ENCODE measurements at places on chromosomes 13 and 19.

DNA sequence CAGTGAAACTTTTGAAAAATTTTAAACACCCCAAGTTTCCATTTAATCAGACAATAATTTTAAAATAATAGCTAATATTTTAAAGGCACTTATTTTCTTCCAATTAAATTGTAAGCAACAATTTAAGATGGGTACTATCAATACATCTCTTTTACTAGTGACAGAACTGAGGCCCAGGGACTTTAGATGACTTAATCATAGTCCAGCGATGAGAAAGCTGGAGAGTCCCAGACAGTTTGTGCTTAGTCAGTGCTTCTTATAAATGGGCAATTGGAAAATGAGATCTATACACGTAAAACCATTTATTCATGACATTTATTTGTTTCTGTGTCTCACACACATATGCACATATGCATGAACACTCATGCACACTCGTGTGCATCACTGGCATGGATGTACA lies 2063.5 kb downstream of the PCDH9 start:
- no peak overlapping the region for H3K4me3 ChIP-seq
- no peaks in the 10 kb centered on the region for H3K4me1 ChIP-seq
- no peak for DNase-seq
- no peaks in the 10 kb centered on the region for H3K27me3 ChIP-seq
- H3K36me3 ChIP-seq: no peaks in the 10 kb centered on the region

DNA sequence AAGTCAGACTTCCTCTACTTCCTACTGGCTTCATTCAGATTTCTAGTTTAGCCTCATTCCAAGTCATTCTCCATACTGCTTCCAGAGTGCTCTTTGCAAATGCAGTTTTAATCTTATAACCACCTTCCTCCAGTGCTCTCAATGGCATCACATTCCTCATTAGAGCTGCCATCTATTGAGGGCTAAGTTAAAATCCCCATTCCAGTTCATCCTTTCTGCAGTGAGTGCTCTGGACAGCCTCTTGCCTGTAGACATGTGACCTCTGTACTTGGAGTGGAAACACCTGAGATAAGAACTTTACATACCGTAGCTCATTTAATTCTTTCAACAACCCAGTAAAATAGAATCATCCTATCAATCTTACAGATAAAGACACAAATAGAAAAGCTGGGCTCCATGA lies 57.9 kb upstream of the MAB21L1 start:
- H3K27me3 ChIP-seq: no peaks in the 10 kb centered on the region
- no peaks in the 10 kb centered on the region for H3K4me1 ChIP-seq
- no peak for DNase-seq
- H3K4me3 ChIP-seq: no peak overlapping the region
- H3K27ac ChIP-seq: no peak overlapping the region
- H3K36me3 ChIP-seq: no peaks in the 10 kb centered on the region

- no peak overlapping the region for H3K4me3 ChIP-seq
- H3K36me3 ChIP-seq: no peaks in the 10 kb centered on the region
- H3K27me3 ChIP-seq: no peaks in the 10 kb centered on the region
- no peak overlapping the region for H3K27ac ChIP-seq
Observed at GRCh38 chr13:94196413-94196812, 283.1 kb downstream of the DCT start.

- no peak for DNase-seq
- peaks cover 33% of the 10 kb centered on the region for H3K4me1 ChIP-seq
- no peaks in the 10 kb centered on the region for H3K27me3 ChIP-seq
- no peak overlapping the region for H3K27ac ChIP-seq
- H3K36me3 ChIP-seq: peaks cover 58% of the 10 kb centered on the region
Observed at GRCh38 chr19:49092686-49093085, 7.4 kb downstream of the SNRNP70 start.

GRCh38 chr19:18804643-18805042 lies 13.5 kb upstream of the COMP start:
- no peak for DNase-seq
- H3K36me3 ChIP-seq: no peaks in the 10 kb centered on the region
- H3K4me3 ChIP-seq: no peak overlapping the region
- no peak overlapping the region for H3K27ac ChIP-seq

DNA sequence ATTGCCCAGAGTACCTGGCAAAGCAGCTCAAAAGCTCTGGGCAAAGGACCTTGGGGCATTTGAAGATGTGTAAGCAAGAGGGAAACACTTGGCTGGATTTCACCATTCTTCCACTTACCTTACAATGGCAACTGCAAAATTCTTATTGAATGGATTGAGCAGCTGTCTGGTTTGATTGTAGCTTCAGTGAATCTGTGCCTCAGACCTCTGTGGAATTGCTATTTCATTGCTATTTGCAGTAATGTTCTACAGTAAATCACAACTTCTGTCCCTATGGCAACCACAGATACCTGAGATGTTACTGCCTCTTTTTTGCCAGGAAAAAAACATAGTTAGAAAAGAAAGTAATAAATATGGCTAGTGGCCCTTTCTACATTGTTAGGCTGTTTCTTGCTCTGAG lies 519.5 kb downstream of the SUCLA2 start:
- DNase-seq: no peak
- H3K4me3 ChIP-seq: no peak overlapping the region
- H3K27ac ChIP-seq: no peak overlapping the region
- H3K4me1 ChIP-seq: no peaks in the 10 kb centered on the region
- no peaks in the 10 kb centered on the region for H3K27me3 ChIP-seq

DNA sequence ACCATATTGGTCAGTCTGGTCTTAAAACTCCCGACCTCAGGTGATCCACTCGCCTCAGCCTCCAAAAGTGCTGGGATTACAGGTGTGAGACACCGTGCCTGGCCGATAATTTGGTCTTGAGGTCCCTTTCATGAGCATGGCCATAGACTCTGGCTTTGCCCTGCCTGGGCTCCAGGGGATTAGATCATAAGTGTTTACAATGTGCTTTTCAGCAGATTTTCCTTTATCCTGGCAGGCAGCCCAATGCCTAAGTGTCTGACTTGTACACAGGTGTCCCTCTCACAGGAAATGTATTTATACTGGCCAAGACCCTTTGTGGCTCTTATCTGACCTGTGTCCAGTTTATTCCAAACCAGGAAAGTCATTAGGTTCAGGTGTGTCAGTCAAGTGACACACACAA lies 15.9 kb downstream of the BCAM start:
- no peaks in the 10 kb centered on the region for H3K27me3 ChIP-seq
- H3K4me3 ChIP-seq: no peak overlapping the region
- no peak for DNase-seq
- H3K36me3 ChIP-seq: no peaks in the 10 kb centered on the region
- no peak overlapping the region for H3K27ac ChIP-seq

DNA sequence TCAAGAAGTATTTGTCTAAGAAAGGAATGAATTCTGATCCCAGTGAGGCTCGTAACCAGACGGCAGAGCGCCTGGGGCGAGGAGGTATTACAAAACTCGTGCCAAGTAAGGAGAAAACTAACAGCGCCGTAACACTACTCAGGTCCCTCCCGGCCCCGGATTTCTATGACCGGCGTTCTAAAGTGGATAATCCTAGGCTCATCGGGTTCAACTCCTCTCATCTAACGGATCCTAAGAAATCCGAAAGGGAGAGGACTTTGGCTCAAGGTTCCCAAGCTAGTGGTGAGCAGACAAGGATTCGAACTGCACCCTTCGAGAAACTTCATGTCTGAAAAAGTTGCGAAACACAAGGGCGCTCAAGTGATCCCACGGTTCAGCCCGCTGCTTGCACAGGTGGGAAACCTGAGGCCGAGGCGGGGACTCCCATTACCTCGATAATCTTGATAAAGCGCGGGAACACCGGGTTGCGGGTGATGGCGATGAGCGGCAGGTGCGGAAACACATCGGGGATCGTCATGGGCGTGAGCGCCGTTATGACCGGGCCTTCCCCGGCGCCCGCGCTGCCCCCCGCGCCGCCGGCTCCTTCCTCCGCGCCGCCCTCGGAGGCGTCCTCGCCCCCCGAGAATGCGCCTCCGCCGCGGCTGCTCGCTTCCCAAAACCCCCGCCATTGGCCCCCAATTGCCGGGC lies 529 bp downstream of the LONP1 start:
- no peak for DNase-seq
- H3K4me3 ChIP-seq: peak overlapping the region; percentile 73
- peak overlapping the region; percentile 99 for H3K27ac ChIP-seq
- no peaks in the 10 kb centered on the region for H3K36me3 ChIP-seq

- peaks cover 17% of the 10 kb centered on the region for H3K4me1 ChIP-seq
- H3K27me3 ChIP-seq: no peaks in the 10 kb centered on the region
- peak overlapping the region; percentile 82 for H3K27ac ChIP-seq
- peak overlapping the region; percentile 27 for H3K4me3 ChIP-seq
Observed at GRCh38 chr19:47729799-47730520, 15.4 kb upstream of the NOP53 start.

- H3K4me1 ChIP-seq: no peaks in the 10 kb centered on the region
- no peak overlapping the region for H3K27ac ChIP-seq
- DNase-seq: no peak
Observed at GRCh38 chr13:91660076-91660415, 261.6 kb downstream of the GPC5 start.

GRCh38 chr19:18496167-18496979 lies 25.5 kb downstream of the ELL start:
- H3K4me3 ChIP-seq: no peak overlapping the region
- DNase-seq: no peak
- H3K4me1 ChIP-seq: peaks cover 92% of the 10 kb centered on the region
- H3K27ac ChIP-seq: peak overlapping the region; percentile 15

DNA sequence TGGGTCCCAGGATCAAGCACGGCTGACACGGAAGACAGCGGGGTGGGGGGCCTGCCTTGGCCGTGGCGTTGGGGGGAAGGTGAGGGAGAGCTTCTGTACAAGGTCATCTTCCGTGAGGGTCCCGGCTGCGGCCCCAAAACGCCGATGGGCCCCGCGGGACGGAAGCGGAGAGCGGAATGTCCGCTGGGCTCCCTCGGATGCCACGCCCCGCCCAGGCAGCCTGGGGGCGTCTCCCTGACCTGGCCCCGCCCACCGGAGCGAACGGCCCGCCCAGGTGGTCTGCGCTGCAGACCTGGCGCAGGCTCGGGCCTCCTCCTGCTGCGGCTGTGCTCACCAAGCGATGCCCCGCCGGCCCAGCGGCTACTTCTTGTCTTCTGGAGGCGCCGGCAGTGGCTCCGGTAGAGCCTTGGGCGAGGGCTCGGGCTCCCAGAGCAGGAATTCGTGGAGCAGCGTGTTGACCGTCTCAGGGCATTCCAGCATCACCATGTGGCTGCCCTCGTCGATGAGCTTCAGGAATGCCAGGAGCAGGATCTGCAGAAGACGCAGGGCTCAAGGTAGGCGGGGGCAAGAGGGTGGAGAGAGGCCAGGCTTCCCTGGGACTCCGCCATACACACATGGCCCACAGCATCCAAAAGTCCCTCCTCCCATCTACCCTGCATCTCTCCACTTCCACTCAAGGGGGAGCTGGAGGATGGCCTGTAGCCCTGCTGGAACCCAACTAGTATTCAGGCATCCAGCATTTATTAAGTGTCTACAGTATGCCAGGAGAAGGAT lies 10.7 kb downstream of the ABHD8 start:
- H3K4me1 ChIP-seq: no peaks in the 10 kb centered on the region
- no peaks in the 10 kb centered on the region for H3K27me3 ChIP-seq
- peak overlapping the region; percentile 51 for H3K4me3 ChIP-seq
- H3K27ac ChIP-seq: peak overlapping the region; percentile 50
- DNase-seq: peak; percentile 20

DNA sequence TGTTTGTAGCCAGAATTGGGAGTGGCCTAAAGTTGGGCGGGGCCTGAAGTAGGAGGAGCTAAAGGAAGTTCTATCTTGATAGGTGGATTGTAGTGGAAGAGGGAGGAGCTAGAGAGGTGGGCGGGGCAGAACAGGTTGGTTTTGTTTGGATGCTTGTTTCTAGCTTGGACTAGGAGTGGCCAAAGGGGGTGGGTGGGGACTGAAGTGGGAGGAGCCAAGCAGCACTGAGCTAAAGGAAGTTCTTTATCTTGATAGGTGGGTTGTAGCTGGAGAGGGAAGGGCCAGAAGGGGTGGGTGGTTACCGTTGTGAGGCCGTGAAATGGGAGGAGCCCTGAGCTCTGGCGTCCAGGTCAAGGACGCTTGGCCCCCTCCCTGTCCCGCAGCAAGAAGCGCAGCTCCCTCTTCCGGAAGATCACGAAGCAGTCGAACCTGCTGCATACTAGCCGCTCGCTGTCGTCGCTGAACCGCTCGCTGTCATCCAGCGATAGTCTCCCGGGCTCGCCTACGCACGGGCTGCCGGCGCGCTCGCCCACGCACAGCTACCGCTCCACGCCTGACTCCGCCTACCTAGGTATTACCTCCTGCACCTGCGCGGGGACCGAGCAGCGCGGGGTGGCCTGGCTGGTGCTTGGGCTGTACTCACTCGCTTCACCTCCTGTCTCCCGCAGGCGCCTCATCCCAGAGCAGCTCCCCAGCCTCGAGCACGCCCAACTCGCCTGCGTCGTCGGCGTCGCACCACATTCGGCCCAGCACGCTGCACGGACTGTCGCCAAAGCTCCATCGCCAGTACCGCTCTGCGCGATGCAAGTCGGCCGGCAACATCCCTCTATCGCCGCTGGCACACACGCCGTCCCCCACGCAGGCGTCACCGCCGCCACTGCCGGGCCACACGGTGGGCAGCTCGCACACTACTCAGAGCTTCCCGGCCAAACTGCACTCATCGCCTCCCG lies 8.0 kb downstream of the DNASE2 start:
- peaks cover 4% of the 10 kb centered on the region for H3K27me3 ChIP-seq
- no peaks in the 10 kb centered on the region for H3K4me1 ChIP-seq
- no peak overlapping the region for H3K27ac ChIP-seq
- no peak for DNase-seq

DNA sequence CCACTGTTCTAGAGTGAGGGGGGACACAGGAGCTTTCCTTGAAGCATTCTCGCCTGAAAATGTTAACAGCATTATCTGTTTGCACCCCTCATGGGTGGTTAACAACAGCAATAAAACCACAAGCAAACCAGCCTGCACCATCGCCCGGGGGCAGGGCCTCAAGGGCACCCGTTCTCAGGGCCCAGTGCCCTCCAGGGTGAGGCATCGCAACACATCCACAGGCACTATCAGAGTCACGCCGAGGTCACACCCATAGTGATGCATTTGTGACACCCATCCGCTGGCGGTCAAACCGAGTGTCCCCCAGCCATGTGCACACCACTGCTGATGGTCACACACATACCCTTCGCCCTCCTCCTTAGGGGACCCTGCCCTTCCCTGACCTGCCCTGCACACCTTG lies 4.6 kb downstream of the FUT5 start:
- H3K27ac ChIP-seq: no peak overlapping the region
- no peaks in the 10 kb centered on the region for H3K27me3 ChIP-seq
- H3K4me1 ChIP-seq: no peaks in the 10 kb centered on the region
- H3K36me3 ChIP-seq: no peaks in the 10 kb centered on the region
- no peak overlapping the region for H3K4me3 ChIP-seq

GRCh38 chr13:33454844-33455705 lies 169.5 kb upstream of the STARD13 start:
- H3K4me3 ChIP-seq: no peak overlapping the region
- H3K4me1 ChIP-seq: peaks cover 6% of the 10 kb centered on the region
- H3K27ac ChIP-seq: no peak overlapping the region
- no peaks in the 10 kb centered on the region for H3K36me3 ChIP-seq
- H3K27me3 ChIP-seq: no peaks in the 10 kb centered on the region

GRCh38 chr13:31945202-31945961 lies 86.2 kb upstream of the FRY start:
- H3K36me3 ChIP-seq: no peaks in the 10 kb centered on the region
- peak; percentile 77 for DNase-seq
- H3K27me3 ChIP-seq: no peaks in the 10 kb centered on the region
- H3K27ac ChIP-seq: peak overlapping the region; percentile 75
- peaks cover 5% of the 10 kb centered on the region for H3K4me1 ChIP-seq

- H3K36me3 ChIP-seq: no peaks in the 10 kb centered on the region
- H3K27me3 ChIP-seq: no peaks in the 10 kb centered on the region
- H3K4me3 ChIP-seq: no peak overlapping the region
- DNase-seq: no peak
- H3K4me1 ChIP-seq: no peaks in the 10 kb centered on the region
Observed at GRCh38 chr19:6026390-6027227, 48.7 kb upstream of the RANBP3 start.
